ENCODE measurements at places on chromosomes 7 and 10.

DNA sequence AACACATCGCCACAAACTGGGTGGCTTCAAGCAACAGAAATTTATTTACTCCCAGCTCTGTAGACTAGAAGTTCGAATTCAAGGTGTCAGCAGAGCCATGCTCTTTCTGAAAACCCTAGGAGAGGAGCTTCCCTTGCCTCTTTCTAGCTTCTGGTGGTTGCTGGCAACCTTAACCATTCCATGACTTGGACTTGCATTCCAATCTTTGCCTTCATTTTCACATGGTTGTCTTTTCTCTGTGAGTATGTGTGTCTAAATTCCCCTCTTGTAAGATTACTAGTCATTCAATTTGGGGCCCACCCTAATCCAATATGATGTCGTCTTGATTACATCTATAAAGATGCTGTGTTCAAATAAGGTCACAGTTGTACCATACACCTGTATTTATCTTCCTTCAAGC is 65.9 kb upstream of the PRKG1 start:
- no peak for DNase-seq

DNA sequence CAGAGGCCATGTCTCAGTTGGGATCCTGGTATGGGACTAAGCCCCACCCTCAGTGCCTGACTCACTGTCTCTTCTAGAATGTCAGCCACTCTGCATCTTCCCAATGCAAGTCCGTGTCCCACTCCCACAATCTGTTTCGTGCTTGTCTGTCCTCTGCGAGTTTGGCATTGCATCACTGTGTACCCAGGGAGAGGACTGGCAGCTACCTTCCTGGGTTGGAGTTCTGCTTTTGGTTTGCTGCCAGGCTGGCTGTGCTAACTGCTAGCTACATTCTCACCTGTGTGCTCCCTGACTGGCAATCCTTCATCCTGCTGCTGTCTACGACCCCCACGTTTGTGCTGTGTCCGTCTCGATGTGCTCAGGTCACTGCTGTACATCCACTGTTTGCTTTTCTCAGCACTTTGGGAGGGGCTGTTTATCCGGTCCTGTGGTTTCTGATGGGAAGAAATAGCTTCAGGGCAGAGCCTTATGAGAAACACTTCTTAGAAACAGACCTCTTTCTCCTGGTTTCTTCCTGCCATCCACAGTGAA is 56.0 kb upstream of the GLI3 start:
- no peak for DNase-seq

- DNase-seq: no peak
Observed at GRCh38 chr7:105932835-105933477, 30.1 kb upstream of the CDHR3 start.

- no peak for DNase-seq
Observed at GRCh38 chr7:133887459-133887858, 239.7 kb upstream of the LRGUK start.

- no peak for DNase-seq
Observed at GRCh38 chr10:106931159-106931852, 233.2 kb downstream of the SORCS1 start.

DNA sequence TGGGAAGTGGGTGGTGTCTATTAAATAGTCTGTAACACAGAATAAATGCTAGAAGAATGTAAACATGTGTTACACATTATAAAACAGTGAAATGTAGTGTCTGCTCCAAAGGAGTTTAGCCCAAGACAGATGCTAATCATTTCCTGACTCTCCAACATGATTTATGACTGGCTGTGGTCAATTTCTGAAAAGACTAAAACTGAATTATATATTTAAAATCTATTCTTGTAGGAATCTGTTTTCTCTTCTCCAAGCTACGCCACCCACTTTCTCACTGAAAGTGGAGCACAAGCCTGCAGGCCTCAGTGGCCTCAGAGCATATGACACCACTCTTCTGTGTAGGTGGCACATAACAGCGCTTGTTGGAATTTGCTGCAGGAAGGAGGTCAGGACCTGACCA is 44.4 kb downstream of the CTTNBP2 start:
- no peak for DNase-seq

- DNase-seq: no peak
Observed at GRCh38 chr7:81155654-81156373, 237.0 kb upstream of the SEMA3C start.

DNA sequence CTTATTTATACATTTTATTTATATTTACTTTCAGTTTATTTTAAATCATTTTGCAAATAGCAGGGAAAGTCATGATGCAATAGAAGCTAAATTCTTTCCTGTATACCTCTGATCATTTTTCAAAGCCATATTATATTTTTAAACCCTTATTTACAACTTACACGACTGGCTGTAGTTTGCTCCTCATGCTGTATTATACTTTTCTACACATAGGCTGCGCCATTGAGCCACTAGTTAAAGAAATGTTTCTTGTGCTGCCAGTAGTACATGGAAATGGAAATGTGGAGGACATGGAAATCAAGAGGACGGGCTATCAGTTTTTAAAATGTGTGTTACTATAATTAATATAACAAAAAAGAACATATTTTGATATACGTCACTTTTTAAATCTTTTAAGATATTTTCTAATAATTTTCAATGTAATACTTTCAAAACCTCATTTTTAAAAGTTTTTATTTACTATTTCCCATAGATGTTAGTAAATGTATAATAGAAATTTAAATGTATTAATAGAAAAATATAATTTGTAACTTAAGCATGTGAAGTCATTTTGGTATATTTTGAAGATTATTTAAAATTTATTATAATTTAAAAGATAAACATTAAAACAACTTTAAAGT is 118.5 kb downstream of the VTI1A start:
- DNase-seq: peak; percentile 24

GRCh38 chr10:32373496-32373895 is 26.5 kb upstream of the EPC1 start:
- DNase-seq: no peak

- DNase-seq: no peak
Observed at GRCh38 chr7:57789130-57789529, 339.2 kb downstream of the ZNF716 start.

GRCh38 chr7:30286749-30287148 is 2.4 kb downstream of the ZNRF2 start:
- DNase-seq: no peak

- DNase-seq: no peak
Observed at GRCh38 chr10:125520968-125521367, 162.0 kb downstream of the TEX36 start.

GRCh38 chr10:543131-543530 is 146.3 kb downstream of the DIP2C start:
- DNase-seq: no peak

DNA sequence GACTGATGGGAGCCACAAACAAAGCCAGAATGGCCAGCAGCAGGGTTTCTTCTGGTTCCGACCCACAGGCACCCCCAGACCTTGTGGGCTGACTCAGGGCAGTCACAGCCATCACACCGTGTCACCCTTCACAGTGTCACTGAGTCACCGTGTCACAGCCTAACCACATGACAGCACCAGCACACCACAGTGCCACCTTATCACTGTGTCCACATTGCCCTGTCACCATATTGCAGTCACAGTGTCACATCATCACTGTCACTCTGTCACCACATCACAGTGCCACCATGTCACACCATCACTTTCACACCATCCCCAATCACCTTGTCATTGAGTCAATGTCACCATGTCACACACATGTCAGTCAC is 77.0 kb downstream of the OAT start:
- no peak for DNase-seq

- no peak for DNase-seq
Observed at GRCh38 chr10:88557658-88558057, 25.5 kb downstream of the RNLS start.

DNA sequence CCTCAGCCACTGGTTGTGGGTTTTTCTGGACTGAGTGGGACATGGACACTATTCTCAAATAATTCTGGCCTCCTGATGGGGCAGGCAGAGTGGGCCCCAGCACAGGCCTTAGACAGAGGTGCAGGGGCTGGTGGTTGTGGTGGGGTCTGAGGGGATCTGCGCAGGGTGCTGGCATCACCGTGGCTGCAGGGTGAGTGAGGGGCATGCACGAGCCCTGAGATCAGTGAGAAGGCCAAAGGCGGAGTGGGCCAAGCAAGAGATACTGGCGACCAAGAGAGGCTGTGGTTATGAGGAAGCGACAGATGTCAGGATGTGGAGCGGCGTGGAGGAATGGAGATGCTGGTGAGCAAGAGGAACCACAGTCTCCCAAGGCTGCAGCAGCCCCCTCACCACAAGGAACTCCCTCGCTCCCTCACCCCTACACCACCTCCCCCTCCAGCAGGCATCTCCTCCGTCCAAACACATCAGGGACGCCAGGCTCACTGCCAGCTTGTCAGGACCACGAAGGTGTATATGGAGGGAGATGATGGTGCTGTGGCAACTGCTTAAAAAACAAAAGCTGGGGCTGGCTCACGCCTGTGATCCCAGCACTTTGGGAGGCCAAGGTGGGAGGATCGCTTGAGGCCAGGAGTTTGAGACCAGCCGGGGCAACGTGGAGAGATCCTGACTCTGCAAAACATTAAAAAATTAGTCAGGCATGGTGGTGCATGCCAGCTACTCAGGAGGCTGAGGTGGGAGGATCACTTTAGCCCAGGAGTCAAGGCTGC is 9.6 kb downstream of the PRF1 start:
- no peak for DNase-seq

Measured in activated naive CD4-positive, alpha-beta T cell treated with anti-CD3 and anti-CD28 coated beads, Interleukin-2, amount 10 ng/mL, durations not matched to agents 7 days and 5 days (primary cell).